ENCODE measurements at places on chromosomes 12 and 14.

DNA sequence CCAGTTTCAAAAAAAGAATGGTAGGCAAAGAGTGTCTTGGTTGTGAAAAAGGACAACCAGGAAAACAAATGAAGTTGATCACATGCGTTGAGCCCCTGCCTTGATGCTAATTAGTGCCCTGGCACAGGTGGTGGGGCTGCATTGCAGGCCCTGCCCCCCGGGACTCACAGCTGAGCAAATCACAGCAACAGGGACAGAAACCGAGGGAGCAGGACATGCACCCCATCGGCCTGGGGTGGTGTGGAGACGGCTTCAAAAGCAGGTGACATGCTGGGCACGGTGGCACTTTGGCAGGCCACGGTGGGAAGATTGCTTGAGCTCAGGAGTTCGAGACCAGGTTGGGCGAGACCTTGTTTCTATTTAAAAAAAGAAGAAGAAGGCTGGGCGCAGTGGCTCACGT lies 1.1 kb upstream of the PAPLN start:
- no peak for DNase-seq

- DNase-seq, result no peak
Measured at GRCh38 chr14:78327426-78328221, 157.5 kb downstream of the NRXN3 start.

DNA sequence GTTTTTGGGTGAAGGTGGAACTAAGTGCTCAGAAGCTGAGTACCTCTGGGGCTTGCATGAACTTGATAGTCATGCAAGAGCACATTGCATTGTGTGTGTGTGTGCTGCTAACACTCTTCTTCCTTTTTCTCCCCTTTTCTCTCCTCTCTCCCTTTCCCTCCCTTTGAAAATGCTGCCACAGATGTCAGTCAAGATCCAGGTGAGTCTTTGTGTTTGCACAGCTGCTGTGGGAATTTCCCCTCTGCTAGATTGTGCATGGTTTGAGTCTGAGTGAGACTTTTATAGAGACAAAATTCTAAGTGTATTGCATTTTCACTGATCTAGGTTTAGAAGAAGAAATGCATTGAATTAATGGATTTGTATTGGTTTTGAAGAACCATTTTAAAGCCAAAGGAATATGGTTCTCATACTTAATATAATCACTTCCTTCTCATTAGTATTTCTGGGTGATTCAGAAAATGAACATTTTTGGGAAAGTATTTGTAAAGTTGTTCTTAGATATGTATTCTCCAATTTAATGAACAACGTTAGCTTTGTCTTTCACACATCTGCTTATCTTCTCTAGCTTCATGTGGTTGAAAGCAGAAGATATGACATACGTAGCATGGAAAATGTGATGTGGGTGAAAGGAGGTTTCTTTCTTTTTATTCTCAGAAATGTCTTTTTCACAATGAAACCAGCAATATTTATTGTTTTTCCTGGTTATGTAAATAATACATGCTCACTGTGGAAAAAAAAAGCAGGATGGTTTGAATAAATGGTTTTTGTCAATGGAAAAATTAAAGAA lies 108.5 kb downstream of the NRXN3 start:
- DNase-seq, result no peak

DNA sequence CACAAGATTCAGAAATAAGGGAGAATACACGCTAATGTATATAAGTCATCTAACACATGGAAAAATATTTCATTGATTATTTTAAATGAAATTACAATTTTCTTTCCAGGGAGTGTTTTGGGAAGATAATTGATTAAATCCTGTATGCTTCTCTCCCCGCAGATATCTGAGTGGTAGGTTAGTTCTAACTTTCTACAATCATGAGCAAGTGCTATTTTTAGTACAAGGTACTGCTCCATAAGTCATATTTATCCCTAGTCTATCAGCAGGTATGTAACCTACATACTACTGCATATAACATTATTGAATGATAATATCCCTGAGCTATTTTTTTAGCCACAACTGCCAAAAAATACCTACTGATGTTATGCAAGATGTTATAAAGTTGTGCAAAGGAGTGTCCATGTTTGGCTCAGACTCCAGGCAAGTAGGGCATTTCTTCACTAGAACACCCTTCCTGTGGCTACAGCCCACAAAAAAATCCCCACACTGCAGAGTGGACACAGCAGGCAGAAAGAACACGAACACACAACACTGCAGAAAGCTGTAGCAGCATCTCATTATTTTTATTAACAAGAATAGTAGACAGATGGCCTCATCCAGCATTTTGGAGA lies 87.0 kb downstream of the SEC23A start:
- no peak for DNase-seq

GRCh38 chr12:16037533-16037932 lies 126.4 kb downstream of the DERA start:
- DNase-seq, result no peak

DNA sequence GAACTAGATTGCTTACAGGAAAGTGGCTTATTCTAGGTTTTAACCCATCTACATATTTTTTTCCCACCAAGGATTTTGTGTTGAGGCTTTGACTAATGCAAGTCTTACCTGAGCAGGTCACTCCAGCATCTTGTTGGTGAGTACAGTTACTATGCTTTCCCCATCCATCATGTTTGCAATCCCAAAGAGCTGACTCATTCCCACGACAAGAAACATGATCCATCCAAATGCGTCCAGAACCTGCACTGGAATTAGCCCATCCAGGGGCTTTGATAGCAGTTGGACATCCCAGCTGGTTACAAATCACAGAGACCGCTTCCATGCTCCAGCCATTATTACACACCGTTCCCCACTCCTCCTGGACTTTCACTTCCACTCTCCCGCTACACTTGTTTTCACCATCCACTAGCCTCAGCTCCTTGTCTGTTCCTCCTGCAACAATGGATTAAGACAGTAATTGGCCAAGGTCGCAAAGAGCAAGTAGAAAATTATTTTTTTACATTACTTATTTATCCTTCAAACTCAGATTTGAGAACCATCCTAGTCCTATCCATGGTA lies 2.5 kb downstream of the CD163 start:
- DNase-seq, result peak; percentile 11

GRCh38 chr14:89720741-89721729 lies 233.5 kb downstream of the EFCAB11 start:
- no peak for DNase-seq

- no peak for DNase-seq
Measured at GRCh38 chr14:24417832-24418491, 11.5 kb downstream of the CBLN3 start.

- no peak for DNase-seq
Measured at GRCh38 chr14:56328021-56328420, 209.8 kb downstream of the PELI2 start.

DNA sequence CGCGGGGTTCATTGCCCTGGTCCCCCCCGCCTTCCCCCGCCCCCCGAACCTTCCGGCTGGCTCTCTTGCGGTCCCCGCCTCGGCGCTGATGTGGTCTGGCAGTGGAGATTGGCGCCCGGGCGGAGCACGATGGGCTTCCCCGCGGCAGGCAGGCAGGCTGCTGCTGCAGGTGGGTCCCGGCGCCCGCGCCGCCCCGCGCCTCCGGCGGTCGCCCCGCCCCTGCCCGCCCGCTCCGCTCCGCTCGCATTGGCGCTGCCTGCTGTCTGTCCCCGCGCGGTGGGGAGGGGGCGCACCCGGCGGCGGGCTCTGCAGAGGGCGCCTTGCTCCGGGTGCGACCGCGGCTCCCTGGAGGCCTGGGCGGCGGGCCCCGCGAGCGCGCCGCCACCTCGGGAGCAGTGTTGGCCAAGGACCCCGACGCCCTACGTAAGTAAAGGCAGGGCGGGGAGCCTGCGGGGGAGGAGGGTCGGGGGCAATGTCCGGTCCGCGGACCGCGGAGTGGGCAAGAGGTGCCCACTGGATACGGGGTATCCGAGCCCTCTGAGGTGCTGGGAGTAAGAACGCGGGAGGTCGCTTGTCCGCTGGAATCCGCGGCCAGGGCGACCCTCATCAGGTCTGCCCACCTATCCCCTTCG lies at the start of gene AKAP5:
AKAP5 (plus strand) TSS at position 309 of the 632 bp plus-strand sequence. CDS start 2,896 bp downstream, outside the sequence.
- peak; percentile 43 for DNase-seq

GRCh38 chr12:42362647-42363260 lies 36.8 kb downstream of the PPHLN1 start:
- DNase-seq, result no peak

- no peak for DNase-seq
Measured at GRCh38 chr12:109739747-109740693, 26.4 kb downstream of the FAM222A start.

- no peak for DNase-seq
Measured at GRCh38 chr12:27937768-27938167, 34.8 kb downstream of the PTHLH start.

- no peak for DNase-seq
Measured at GRCh38 chr12:8628731-8629130, 16.1 kb upstream of the AICDA start.

DNA sequence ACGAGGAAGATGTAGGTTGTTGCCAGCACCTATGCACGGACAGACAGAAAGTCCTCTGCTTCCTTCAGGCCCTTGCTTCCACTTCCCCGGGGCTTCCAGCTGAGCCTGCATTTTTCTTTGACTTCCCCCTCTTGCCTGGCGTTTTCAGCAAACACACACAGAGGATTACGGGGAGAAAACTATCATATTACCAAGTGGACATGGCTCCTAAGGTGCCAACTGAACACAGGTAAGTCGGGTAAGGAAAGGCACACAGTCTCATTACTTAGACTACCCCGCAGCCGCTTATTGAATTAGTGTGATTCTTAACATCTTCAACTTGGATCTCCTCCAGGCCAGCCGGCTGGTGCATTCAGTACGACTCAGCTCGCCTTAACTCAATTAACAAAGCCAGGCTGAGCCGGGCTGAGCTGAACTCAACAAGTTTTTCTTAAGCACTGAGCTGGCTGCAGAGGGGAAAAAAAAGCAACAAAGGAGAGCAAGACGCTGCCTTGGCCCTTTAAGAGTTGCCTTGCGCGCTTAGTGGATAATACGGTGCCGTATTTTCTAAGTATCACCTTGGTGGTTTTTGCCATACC lies 19.2 kb upstream of the MAP1LC3B2 start:
- DNase-seq, result no peak

DNA sequence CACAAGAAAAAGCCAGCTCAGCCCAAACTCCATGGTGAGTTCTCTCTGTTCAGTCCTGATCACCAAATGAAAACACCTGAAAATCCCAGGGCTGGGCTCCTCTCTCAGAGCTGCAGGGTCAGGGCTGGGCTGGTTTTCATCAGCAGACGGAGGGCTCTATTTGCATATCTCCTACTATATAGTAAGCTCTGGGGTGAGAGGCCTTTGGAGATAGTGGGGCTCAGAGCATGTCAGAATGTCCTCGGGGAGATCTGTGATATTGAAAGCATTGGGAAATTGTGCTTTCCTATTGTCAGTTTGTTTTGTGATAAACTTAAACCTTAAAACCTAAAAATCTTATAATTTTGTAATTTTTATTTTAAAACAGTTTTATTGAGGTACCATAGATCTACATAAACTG lies 742.6 kb downstream of the TMEM121 start:
- no peak for DNase-seq

DNA sequence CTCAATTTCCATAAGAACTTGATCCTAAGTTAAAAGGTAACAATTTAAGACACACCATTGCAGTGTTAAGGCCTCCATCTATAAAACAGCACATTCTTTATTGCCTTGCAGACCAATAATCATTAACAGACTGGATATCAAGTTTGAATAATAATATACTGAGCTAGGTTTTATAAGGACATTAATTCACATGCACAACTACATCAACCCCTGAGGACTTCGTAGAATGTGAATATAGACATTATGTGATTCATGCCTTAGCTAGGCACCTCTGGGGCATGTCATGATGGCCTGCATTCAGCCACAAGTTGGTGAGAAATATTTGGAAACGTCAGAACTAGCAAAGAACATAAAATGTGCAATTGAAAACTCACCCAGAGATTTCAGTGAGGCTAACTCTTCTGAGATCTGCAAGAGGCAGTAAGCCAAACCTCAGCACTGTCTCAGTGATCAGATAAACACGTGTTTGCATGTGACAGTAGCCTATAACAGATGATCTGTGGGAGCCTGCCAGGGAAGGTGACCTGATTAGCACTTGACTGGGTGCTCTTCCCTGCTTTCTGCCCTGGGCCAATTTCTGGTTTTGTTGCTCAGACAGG lies 492.2 kb downstream of the FLRT2 start:
- DNase-seq, result no peak

- peak; percentile 9 for DNase-seq
Measured at GRCh38 chr12:91978143-91978542, 167.5 kb downstream of the BTG1 start.

- no peak for DNase-seq
Measured at GRCh38 chr12:10365696-10366405, 24.0 kb downstream of the KLRK1 start.

DNA sequence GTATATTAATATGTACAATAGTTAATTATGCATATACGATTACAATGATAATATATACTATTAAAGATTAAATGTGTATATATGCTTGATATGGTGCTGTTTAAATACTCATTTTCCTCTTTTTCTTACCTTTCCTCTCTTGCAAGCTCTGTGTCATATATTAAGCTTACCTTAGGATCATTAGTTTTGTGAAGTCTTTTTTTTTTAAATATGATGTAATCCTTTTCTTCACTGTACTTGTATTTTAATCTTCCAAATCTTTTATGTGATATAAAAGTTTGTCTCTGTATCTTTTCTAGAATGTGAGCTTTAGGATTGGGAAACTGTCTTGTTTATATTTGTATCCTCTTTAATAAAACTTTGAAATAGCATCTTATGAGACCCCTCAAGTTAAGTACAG lies 88.7 kb downstream of the CCDC91 start:
- no peak for DNase-seq

All from A549 (cell line).